ENCODE measurements at places on chromosomes 3 and 15.

DNA sequence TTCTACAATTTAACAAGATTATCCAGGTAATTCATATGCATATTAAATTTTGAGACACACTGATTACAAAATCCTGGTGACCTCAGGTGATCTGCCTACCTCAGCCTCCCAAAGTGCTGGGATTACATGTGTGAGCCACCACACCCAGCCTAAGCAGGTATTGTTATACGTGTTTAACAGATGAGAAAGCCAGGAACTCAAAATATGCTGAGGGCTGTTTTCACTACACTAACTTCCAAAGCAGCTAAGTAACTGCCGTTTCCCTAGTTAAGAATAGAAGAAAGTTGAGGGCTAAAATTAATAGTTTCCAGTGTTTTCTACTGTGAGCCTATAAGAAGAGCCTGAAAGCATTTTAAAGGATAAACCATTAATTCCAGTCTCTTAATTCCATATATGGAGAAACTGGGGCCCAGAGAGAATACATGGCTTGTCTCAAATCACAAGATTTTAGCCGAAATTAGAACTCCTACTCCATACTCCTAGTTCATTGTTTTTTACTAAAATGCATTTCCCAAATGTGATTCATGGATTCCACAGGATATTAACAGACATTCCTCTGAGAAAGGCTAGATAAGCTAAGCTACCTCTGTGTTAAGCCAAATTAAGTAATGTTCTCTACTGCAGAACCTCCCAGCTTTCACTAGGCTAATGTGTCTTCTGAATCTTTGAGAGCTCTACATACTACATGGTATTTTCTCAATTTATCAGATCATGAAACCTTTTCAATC, 17.0 kb upstream of the AVEN start:
- DNase-seq = no peak

DNA sequence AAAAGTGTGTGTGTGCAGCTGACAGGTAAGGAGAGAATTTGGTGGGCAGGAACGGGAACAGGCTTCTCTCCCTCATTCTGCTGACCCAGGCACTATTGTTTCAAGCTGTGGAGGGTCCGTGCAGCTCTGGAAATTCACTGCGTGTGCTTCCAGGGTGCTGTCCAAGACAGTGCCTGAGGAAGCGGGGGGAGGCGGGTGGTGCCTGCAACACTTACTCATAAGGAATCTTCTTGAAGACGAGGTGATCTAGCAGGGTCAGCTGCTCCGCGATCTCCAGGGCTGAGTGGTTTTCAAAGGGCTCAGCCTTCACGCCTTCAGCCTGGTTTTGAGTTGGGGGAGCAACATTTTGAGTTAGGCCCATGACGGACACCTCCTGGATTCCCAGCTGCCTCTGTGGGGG, 46.6 kb upstream of the CTSH start:
- no peak for DNase-seq

- DNase-seq = peak; percentile 47
These were observed 383.0 kb downstream of the TBL1XR1 start for GRCh38 chr3:176814285-176814684.

GRCh38 chr15:42139596-42139995, 16.8 kb downstream of the PLA2G4F start:
- no peak for DNase-seq

DNA sequence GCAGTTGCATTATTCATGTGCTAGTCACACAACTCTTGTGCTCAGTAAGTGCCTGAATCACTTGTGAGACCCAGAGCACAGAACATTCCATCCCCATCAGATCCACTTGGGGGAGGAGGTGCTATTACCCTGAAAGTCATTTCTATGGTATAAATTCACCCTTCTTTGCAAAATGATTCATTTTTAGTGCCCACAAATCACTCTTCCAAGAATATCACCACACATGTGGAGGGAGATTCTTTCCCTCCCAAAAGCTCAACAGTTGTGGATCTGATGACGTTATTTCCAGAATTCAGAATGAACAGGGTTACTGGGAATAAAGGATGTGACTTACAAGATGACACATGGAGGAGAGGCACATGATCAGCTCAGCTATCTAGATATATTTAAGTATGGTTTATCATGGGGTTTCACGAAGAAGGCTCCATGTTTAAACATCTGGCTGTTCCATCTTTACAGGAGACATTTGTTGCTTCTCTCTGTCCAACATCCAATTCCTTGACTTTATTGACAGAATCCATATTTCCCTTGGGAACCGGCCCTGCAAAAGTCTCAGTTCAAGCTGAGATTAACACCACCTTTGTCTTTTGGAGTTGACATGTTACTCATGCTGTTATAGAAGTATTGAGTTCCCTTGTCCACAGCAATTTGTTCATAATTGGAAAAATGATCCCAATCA, 214.2 kb upstream of the PROK2 start:
- no peak for DNase-seq

- no peak for DNase-seq
These were observed 27.7 kb downstream of the SRP14 start for GRCh38 chr15:40011303-40011702.

- no peak for DNase-seq
These were observed 118.5 kb upstream of the LIPC start for GRCh38 chr15:58313304-58313703.

DNA sequence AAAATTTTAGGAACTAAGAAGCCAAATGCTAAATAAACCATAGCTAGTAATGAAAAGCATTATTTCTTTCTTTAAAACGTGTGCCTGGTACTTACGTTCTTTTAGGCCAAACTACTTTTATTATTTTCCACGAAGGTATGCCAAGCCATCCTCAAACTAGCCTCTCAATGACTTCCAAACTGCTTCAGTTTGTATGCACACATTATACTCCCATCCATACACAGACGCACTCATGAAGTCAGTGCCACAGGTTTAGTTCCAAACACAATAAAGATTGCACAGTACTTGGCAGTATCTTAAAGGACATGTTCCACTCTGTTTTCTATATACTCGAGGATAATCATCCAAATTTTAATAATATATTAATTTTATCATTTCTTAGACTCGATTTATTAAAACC, 609.2 kb upstream of the ZNF385D start:
- no peak for DNase-seq

DNA sequence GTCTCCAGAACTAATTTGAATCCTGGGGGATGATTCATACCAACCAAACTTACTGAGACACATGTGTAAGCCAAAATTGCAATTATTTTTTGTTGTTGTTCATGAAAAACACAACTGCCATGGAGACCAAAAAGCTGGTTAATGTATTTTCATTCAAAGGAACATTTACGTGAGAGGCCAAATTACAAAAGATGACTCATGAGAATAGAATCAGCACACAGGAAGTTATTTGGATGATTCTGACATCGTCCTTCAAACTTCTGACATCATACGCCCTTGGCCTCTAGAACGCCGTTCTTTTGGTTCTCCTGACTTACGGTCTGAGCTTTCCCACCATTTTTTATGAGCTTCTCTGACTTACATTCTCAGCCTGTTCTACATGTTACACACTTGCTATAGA, 3.0 kb upstream of the ZNF280D start:
- DNase-seq = no peak

DNA sequence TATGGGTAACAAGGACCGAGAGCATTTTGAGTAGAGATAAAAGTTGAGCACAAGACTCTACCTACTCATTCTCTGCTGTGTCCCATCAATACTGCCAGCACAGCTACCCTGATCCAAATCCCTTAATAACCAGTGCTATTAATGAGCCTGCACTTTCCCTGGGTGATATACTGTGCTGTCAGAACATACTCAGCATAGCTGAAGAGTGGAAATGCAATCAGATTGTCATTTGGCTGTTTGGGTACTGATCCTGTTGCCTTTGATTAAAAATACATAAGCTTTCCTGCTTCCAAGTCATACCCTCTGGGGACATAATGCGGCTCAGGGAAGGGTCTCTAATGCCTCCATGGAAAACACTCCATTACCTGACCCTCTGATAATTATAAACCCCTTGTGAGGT, 917.5 kb downstream of the SQOR start:
- no peak for DNase-seq

GRCh38 chr3:18394384-18394995, 30.6 kb downstream of the SATB1 start:
- no peak for DNase-seq

DNA sequence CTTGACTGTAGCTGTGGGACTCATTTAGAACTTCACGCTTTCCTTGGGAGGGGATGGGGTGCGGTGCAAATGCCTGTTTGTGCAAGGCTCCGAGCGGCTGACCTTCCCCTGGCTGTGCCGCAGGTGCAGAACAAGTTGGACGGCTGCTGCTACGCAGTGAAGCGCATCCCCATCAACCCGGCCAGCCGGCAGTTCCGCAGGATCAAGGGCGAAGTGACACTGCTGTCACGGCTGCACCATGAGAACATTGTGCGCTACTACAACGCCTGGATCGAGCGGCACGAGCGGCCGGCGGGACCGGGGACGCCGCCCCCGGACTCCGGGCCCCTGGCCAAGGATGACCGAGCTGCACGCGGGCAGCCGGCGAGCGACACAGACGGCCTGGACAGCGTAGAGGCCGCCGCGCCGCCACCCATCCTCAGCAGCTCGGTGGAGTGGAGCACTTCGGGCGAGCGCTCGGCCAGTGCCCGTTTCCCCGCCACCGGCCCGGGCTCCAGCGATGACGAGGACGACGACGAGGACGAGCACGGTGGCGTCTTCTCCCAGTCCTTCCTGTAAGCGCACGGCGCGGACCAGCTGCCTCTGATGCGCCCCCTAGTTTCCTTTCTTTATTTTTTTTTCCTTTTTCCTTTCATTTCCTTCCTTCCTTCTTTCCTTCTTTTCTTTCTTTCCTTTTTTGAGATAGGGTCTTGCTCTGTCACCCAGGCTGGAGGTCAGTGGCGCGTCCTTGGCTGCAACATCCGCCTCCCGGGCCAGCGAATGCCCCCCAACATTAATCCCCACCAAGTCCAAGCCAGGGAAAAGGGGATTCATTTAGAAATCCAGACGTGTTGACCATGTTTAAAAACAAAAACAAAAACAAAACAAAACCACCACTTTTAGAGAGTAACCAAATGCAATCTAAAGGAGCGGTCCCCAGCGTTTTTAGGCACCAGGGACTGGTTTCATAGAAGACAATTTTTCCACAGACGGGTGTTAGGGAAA, 42.7 kb downstream of the EIF2AK4 start:
- peak; percentile 71 for DNase-seq

GRCh38 chr3:101943029-101943428, 93.7 kb downstream of the NFKBIZ start:
- DNase-seq = no peak

DNA sequence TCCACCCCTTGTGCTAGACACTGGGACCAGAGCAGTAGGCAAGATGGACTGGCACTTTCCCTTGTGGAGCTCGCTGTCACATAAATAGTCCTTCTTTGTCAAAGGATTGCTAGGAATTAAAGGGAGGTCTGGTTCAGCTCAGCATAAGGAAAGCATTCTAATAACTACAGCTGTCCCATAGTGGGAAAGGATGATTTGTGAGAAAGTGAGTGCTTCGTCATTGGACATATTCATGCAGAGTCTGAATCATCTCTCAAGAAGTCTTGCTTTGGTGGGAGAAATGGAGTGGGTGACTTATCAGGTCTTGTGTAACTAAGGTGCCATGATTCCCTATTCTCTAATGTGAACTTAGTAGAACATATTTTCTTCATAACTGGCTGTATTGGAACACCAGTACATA, 14.7 kb downstream of the PPARG start:
- no peak for DNase-seq

- no peak for DNase-seq
These were observed 132.6 kb downstream of the DIPK2A start for GRCh38 chr3:144104186-144104585.

DNA sequence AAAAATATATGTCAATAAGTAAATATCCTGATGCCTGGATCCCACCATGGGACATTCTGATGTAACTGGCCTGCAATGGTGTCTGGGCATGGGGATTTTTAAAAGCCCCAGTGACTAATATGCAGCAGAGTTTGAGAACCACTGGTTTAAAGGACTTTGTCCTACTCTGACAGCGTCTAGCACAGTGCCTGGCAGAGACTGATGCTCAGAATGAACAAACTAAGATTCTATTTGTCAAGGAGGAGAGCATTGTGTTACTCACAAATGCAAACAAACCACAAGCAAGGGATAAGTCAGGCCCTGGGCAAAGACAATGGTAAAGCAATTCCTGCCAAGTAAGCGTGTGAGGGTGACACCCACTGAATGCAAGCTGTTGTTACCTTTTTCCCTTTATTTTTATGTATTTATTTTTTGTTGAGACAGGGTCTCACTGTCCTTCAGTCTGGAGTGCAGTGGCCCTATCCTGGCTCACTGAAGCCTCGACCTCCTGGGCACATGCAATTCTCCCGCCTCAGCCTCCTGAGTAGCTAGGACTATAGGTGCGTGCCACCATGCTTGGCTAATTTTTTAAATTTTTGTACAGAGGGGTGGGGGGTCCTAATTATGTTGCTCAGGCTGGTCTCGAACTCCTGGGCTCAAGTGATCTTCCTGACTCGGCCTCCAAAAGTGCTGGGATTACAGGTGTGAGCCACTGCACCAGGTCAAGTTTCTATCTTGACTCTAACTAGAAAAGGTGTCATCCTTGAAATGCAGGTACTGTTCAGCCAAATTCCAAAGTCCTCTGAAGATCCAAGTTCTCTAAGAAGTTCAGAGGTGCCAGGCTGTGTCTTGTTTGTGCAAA, 909 bp upstream of the GPD1L start:
- no peak for DNase-seq

GRCh38 chr15:95440712-95441111, 889.8 kb upstream of the NR2F2 start:
- peak; percentile 77 for DNase-seq

DNA sequence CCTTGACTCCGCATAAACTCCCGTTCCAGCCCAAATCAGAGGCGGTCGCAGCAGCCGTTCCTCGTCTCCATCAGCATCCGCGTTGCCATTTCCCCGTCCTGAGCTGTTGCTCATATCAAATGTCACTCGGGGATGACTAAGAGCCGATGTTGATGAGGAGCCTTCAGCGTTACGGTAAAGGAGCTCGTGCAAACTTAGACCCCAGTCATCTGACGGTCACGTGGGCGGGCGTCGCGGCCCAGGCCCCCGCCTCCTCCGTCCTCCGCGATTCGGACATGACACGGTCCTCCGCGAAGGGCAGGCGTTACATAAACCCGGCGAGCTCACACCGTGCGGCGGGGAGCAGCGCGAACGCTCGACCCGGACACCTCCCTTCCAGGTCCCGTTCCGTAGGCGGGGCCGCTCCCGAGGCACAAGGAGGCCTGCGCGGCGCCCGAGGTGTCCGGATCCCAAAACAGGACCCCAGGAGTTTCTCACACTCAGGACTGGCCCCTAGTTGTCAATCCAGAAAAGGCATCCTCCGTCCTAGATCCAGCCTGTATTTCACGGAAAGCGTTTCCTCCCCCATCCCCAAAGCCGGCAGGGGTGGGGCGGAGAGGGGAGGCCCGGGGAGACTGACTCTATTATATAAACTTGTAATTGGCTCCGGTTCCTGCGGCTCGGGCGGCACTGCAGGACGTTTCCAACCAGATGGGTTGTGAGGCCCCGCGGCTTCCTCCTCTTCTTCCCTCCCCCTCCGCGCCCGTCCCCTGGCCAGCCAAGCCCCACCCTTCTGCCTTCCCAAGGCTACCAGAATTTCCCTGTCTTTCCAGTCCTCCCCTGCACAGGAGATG, 100.0 kb upstream of the IGF1R start:
- DNase-seq = peak; percentile 81

DNA sequence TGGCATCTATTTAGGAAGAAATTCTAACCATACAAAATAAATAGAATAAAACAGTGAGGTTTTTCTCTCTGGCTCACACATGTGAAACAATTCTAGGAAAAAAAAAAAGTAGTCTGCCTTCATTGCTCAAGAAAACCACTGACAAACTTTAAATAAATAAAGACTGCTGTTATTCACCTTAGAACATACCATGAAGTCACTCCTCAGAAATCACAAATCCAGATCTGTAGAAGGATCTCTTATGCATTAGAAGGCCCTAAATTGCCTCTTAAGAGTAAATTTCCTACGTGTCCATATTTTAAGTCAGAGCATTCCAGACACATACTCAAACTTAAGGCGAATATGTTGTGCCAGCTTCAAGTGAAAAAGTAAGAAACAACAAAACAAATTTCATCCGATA, 217.3 kb downstream of the ZIC4 start:
- DNase-seq = no peak

All from right lung (tissue), 10 donors.